ENCODE measurements at places on chromosomes 2 and 18. TPM values are rescaled to one million over a fixed set of nuclear protein-coding genes. Genes with fewer than 3 reads are reported as not detected.

The MAP2 gene
- 59.7 TPM for total RNA-seq

The SCN7A gene
- total RNA-seq: 3.6 TPM

The SP100 gene
- 122 TPM for total RNA-seq

The RAPGEF4 gene
- 6.7 TPM for total RNA-seq

The RAB27B gene
- total RNA-seq: 0.39 TPM

The STAT1 gene
- total RNA-seq: 70.7 TPM

DNA sequence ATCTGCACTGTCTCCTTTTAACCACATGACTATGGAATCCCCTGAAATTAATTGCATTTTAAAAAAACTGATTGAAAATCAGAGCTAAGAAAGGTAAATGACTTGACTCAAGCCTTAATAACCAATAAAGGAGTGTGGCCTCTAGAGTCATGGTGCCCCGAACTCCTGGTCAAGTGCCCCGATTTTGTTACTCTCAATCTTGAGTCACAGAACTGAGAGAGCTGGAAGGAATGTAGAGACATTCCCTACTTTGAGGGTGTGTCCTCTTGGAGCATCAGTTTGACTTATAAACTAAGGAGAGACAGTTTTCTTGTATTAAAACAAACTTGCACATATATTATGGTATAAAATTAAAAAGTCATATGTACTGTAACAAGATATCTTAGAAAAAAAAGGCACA lies 2.4 kb downstream of the WDR43 start:
- DNase-seq: no peak
- H3K4me3 ChIP-seq: no peak overlapping the region
- no peak overlapping the region for H3K27ac ChIP-seq
- H3K27me3 ChIP-seq: no peaks in the 10 kb centered on the region
- no peaks in the 10 kb centered on the region for H3K4me1 ChIP-seq
- no peaks in the 10 kb centered on the region for H3K36me3 ChIP-seq

- no peaks in the 10 kb centered on the region for H3K27me3 ChIP-seq
- H3K36me3 ChIP-seq: no peaks in the 10 kb centered on the region
- no peak for DNase-seq
- peak overlapping the region; percentile 99 for H3K27ac ChIP-seq
- H3K4me1 ChIP-seq: peaks cover 2% of the 10 kb centered on the region
These were observed 919 bp downstream of the SF3B1 start for GRCh38 chr2:197433780-197434438.

DNA sequence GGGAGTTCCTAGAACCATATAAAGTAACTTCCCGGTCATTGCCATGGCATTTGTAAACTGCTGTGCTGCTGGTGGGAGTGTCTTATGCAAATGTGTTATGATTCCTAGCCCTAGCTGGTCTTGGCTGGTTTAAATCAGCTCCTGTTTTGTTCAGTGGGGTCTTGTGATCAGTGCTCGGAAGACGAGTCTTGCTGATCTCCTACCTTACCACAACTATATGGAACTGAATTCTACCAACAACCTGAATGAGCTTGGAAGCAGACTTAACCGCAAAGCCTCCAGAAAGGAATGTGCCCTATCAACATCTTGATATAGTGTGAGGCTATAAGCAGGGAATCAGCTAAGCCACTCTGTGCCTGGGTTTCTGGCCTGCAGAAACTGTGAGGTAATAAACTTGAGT lies 33.5 kb downstream of the POLE4 start:
- no peak overlapping the region for H3K27ac ChIP-seq
- H3K4me1 ChIP-seq: no peaks in the 10 kb centered on the region
- no peak for DNase-seq

GRCh38 chr18:5969989-5970403 lies 74.7 kb upstream of the TMEM200C start:
- H3K27me3 ChIP-seq: no peaks in the 10 kb centered on the region
- no peak overlapping the region for H3K4me3 ChIP-seq
- no peak overlapping the region for H3K27ac ChIP-seq
- no peaks in the 10 kb centered on the region for H3K4me1 ChIP-seq

GRCh38 chr2:240965296-240965904 lies 33.0 kb upstream of the SNED1 start:
- no peaks in the 10 kb centered on the region for H3K27me3 ChIP-seq
- H3K36me3 ChIP-seq: no peaks in the 10 kb centered on the region
- no peak overlapping the region for H3K4me3 ChIP-seq
- no peak overlapping the region for H3K27ac ChIP-seq
- H3K4me1 ChIP-seq: no peaks in the 10 kb centered on the region

GRCh38 chr2:196453613-196454047 lies 185.9 kb upstream of the CCDC150 start:
- H3K4me3 ChIP-seq: no peak overlapping the region
- H3K4me1 ChIP-seq: no peaks in the 10 kb centered on the region
- no peak for DNase-seq
- no peaks in the 10 kb centered on the region for H3K27me3 ChIP-seq
- H3K36me3 ChIP-seq: no peaks in the 10 kb centered on the region
- no peak overlapping the region for H3K27ac ChIP-seq

DNA sequence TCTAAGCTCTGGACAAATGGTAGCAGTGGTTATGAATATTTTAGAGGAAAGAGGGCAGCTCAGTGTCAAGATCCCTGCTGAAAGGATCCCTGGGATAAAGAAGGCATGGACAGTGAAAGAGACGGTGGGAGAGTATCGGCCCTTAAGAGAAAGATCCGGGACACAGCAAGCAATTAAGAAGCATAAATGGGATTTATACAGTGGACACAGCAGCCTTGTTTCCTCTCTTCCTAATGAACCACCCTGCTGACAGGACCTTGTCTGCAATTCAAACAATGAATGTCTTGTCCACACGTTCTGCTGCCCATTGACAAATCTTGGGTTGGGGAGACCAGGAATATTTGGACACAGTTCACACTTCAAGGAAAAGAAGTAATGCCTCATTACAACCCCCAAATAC lies 16.5 kb downstream of the CPLX4 start:
- H3K4me1 ChIP-seq: no peaks in the 10 kb centered on the region
- H3K27ac ChIP-seq: no peak overlapping the region
- no peaks in the 10 kb centered on the region for H3K27me3 ChIP-seq
- no peak overlapping the region for H3K4me3 ChIP-seq
- H3K36me3 ChIP-seq: no peaks in the 10 kb centered on the region
